B cell (primary cell): ENCODE measurements at places on chromosomes 5 and 9.

DNA sequence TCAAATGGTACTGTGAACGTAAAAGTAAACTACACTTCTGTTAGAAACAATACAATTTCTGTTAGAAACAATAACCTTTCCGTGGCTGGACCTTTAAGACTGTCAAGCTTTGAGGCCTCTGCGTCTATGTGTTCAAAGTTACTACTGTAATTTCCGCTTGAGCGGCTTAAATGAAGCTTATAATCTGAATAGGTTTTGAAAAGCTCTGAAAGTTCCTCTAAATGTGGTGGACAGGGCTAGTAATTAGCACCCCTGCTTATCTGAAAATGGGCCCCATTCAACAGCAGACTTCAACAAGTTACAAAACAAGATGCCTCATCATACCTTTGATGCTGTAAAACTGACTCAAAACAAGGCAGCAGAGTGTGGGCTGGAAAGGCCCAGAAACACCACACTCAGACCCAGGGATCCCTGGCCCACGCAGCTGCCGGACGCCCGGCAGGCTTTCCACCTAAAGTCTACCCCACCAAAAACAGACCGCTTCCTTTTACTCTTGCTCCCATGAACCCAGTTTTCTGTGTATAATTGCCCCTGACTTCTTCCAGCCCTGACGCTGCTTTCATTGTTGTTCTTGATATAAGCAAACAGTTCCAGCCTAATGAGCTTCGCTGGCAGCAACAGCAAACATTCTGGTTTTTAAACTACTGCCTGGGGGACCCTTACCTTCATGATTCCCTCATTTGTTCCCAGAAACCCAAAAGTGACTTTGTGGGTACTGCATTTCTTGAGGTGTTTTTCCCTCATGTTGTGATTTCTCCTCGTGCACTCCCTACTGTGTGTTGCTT lies 66.7 kb downstream of the TLE1 start:
- no peak for DNase-seq

GRCh38 chr5:180492226-180492903 lies 1.8 kb upstream of the CNOT6 start:
- no peak for DNase-seq

DNA sequence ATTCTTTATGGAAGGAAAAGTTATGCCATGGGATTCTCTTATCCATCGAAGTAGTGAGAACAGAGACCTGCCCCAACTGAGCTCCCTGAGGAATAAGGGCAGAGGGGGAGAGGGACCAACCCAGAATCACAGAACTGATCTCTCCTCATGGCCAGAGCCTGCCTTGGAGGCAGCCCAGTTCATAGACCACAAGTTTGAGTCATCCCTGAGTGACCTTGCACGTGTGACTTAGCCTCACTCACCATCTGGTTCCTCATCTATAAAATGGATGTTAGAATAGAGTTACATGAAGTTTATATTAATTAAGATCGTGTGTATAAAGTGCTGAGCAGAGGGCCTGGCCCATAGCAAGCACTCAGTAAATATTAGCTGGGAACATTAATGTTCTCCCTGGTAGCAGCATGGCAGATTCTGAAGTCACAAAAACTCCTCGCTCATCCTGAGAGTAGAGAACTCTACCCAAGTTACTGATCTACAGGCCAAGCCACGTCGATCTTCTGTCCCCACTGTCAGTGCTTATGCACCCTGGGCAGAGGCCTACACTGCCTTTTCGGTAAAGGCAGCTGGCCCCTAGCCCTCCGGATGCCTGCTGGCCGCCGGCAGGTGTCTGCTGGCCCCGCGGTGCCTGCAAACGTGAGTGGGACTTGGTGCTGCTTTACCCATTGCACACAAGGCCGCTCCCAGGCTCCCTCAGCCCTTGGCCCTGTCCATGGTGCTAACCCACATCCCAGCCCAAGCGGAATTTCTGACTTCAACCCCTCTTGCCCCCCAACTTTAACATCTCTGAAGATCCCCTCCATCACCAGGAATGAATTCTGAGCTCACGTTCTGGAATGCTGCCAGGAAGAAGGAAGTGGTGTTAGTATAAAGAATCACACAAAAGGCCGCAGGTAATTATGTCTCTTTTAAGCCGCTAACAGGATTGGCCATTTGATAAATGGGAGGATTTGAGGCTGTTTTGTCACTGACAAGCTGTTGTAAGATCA lies 61.1 kb upstream of the ARAP3 start:
- peak; percentile 15 for DNase-seq

- no peak for DNase-seq
Measured at GRCh38 chr5:6598351-6598900, 34.4 kb downstream of the NSUN2 start.

DNA sequence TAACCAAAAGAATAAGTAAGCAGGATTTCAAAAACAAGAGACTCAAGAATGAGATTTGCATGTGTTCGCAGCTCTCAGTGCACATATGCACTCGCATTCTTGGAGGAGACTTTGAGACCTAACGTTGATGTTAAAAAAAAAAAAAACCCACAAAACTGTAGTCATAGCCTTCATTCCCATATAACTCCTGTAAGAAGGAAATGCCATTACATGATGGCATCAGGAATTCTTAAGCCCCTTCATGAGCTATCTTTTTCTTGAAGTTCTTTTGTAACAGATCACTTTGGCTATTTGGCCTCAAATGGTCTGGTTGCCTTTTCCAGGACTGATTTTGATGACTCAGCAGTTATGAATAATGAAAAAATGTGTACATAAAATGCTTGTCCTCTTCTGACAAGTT lies 113.8 kb downstream of the ALDH1A1 start:
- DNase-seq = no peak

GRCh38 chr5:13552361-13552760 lies 392.1 kb downstream of the DNAH5 start:
- DNase-seq = no peak

DNA sequence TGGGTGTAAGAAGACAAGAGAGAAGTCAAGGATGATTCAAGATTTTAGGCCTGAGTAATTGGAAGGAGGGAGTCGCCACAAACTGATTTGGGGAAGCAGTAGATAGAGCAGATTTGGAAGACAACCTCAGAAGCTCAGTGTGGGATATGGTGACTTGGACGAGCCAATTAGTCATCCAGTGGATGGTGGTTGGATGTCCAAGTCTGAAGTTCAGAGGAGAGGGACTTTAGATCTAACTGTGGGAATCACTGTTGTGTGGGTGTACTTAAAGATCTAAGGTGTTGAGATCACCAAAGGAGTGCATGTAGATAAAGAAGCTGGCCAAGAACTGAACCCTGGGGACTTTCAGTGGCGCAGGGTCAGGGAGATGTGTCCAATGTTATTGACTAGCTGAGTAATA lies 2.2 kb downstream of the IDNK start:
- DNase-seq = no peak

GRCh38 chr5:110478895-110479294 lies 247.6 kb downstream of the TMEM232 start:
- no peak for DNase-seq

DNA sequence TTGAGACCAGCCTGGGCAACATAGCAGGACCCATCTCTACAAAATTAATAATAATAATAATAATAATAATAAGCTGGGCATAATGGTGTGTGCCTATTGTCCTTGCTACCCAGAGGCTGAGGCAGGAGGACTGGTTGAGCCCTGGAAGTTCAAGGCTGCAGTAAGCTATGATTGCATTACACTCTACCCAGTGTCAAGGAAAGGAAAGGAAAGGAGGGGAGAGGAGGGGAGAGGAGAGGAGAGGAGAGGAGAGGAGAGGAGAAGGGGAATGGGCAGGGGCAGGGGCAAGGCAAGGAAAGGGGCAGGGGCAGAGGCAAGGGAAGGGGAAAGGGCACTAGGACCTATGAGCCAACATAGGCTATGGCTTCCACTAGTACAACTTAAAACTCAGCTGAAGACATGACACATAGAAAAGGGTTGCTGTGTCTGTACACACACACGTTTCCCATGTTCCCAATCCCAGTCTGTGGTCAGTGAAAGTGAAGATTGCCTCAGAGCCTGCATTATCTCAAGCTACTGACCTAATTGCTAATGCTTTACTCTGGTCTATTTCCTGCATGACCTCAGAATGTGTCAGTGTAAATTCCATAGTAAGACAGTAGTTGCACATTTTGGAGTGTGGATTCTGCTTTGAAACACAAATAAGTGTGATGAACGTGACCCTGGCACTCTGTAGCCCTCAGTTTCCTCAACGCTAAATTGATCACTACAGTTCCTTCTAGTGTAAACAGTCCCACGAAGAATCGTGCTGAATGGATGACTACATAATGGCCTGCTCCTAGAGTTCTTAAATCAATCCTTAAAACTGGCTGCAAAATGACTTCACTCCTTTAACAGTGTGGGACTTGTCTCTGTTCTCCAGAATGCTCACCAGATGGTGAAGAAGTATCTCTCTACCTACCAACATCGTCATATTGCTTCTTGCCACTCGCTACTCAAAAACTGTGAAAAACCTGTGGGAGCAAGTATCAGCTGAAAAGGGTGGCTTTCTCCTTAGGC lies 497.0 kb downstream of the RAB3C start:
- DNase-seq = no peak

DNA sequence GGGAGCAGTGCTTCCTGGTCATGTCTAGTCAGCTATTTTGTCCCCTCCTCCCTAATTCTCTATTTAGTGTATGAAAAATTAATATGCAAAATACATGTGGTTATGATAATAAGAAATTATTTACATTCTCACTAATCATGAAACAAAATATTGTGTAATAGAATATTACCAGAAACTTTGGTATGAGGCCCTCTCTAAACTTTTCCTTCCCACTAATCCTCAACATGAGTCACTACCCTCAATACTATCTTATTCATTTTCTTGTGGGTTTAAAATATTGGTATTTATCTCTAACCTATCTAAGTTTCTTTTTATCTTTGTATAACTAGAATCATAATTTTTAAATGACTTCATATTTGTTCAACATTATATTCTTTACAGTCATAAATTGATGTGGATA lies 545.9 kb upstream of the PTPRD start:
- no peak for DNase-seq

GRCh38 chr5:74389531-74390305 lies 250.8 kb downstream of the ENC1 start:
- DNase-seq = no peak

DNA sequence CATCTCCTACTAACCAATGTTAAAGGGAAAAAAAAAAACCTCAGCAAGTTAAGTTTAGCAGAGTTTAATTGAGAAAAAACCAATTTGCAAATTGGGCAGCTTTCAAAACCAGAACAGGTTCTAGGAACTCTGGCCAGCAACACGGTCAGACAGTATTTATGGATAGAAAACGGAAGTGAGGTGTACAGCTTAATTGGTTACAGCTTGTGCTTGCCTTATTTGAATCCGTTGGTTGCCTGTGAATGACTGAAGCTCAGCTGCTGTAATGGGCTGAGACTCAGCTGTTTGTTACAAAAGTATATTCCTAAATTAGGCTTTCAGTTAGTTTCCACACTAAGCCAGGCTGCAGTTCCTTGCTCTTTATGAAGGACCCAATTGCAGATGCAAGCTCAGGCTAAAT lies 217.0 kb downstream of the SREK1 start:
- no peak for DNase-seq

GRCh38 chr9:69331444-69331843 lies 6.4 kb downstream of the ENTREP1 start:
- no peak for DNase-seq

- no peak for DNase-seq
Measured at GRCh38 chr5:159131951-159132350, 32.2 kb upstream of the EBF1 start.

DNA sequence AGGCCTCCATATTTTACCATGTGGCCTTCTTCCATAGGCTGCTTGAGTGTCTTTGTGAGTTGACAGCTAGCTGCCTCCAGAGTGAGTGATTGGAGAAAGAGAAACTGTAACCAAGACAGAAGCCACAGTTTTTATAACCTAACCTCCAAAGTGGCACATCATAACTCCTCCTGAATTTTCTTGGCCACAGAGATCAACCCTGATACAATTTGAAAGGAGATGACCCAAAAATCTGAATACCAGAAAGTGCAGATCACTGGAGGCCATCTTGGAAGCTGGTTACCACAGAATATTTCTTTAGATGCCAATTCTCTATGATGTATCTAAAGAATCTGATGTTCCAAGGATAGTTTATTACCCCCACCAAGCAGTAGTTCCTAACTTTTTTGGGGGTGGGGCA lies 254.3 kb upstream of the PDE4D start:
- DNase-seq = no peak

DNA sequence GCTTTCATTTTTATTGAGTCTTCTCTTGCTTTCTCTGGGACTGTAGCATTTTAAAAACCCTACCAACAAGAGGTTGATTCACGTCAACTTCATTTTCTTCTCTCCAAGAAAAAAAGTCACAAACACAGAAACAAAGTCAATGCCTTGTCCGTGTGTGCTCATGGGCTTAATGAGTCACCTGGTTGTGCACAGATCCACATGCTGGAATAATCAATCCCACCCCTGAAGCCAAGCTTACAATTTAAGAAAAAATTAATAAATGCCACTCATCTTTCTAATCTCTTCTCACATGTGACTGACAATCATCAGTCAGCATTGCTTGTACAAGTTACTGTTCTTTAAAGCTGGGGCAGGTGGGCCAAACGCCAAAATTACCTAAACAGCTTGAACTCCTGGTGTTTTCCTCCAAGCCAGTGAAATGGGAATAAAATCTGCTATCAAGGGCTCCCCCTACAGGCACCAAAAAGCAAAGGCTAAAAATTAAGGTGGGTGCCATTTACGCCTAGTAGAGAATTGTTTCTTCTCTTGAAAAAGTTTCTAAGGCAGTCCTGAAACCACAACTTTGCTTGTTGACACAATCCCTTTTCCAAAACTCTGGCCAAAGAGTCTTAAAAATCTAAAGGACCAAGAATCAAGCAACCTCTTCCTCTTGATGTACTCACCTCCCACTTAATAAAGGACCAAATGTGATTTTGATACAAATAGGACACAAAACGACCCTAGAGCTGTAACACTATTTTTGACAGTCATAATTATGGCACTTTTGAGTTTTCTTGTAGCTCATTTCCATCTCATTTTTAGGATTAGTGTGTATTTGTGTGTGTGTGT lies 21.3 kb downstream of the TRMO start:
- peak; percentile 60 for DNase-seq

DNA sequence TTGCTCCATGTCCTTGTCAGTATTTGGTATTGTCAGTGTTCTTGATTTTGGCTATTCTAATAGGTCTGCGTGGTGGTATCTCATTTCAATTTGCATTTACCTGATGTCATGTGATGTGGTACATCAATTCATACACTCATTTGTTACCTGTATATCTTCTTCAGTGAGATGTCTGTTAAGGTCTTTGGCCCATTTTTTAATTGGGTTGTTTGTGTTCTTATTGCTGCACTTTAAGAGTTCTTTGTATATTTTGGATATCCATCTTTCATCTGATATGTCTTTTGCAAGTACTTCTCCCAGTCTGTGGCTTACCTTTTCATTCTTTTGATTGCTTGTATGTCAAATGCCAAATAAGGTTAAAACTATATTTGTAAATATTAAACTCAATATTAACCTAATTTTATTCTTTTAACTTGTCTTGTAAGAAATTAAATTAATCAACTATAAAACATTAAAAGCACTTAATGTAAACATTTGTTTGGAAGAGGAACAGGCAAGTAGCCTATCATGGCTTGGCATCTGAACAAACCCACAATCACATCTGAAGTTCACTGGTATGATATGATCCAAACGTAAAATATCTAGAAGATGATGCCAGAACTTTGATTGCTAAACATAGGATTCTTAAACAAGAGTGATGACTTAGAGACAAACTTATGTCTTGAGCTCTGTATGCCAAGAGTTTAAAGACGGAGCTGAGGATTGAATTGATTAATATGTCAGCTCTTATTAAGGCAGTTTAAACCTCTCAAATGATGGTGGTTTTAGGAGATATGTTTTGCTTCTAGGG lies 587.3 kb downstream of the ANXA1 start:
- no peak for DNase-seq
